Activated naive CD8-positive, alpha-beta T cell treated with anti-CD3 and anti-CD28 coated beads, Interleukin-2, amount 50 U/mL, for 24 hours (primary cell): ENCODE measurements at places on chromosomes 2 and 18.

GRCh38 chr18:9771977-9772660 is 64.0 kb downstream of the RAB31 start:
- no peak overlapping the region for H3K27ac ChIP-seq
- no peak for DNase-seq
- H3K4me3 ChIP-seq, result no peak overlapping the region
- no peaks in the 10 kb centered on the region for H3K36me3 ChIP-seq
- H3K4me1 ChIP-seq, result no peaks in the 10 kb centered on the region

DNA sequence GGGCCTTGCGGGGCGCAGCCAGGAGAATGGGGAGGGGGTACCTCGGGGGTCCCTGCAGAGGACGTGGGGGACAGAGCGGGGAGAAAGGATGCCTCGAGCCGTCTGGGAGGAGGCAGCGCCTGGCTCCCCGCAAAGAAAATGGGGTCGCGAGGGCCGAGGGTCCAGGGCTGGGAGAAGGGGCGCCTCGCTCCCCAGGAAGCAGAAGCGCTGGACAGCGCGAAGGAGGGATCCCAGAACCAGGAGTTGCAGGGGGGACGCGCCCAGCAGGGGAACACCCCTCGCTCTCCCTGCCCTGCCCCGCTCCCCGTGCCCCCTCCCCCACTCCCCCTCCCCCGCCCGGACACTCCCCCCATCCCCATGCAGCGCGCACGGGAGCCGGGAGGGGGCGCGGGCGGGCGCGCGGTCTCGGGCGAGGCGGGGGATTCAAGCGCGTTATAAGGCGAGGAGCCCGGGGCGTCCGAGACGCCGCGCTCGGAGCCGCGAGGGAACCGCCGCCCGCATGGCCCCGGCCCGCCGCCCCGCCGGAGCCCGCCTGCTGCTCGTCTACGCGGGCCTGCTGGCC is at the start of gene ERFE:
ERFE (plus strand) TSS at position 462 of the 562 bp plus-strand sequence; CDS start at position 500, 38 bp downstream.
- H3K4me1 ChIP-seq, result peaks cover 5% of the 10 kb centered on the region
- peak within 1 kb of the TSS; percentile 43 for H3K4me3 ChIP-seq
- peaks cover 20% of the 10 kb centered on the region for H3K27me3 ChIP-seq
- H3K36me3 ChIP-seq, result no peaks in the 10 kb centered on the region
- peak; percentile 70 for DNase-seq

DNA sequence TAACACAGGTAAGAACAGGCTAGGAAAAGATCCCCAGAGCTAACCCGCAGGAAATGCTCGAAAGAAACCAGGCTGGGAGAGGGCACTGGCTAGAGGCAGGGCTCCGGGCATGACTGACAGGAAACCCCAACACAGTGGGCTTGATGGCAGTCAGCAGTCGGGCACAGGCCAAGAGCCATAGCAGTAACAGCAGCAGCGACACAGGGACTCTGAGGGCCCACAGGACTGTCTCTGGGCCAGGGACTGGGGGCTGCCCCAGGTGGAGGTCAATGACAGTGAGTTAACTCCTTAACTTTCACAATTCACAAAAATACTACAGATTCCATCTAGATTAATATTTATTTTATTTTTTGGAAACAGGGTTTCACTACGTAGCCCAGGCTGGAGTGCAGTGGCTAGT is 37.3 kb upstream of the ASPRV1 start:
- no peak for DNase-seq
- H3K27ac ChIP-seq, result no peak overlapping the region
- H3K27me3 ChIP-seq, result no peaks in the 10 kb centered on the region

- H3K27me3 ChIP-seq, result no peaks in the 10 kb centered on the region
- no peak for DNase-seq
- peaks cover 54% of the 10 kb centered on the region for H3K4me1 ChIP-seq
- H3K4me3 ChIP-seq, result no peak overlapping the region
Measured at GRCh38 chr2:7539760-7540159, 622.5 kb downstream of the RNF144A start.

GRCh38 chr2:140270224-140270623 is 1490.0 kb upstream of the NXPH2 start:
- H3K4me3 ChIP-seq, result no peak overlapping the region
- no peaks in the 10 kb centered on the region for H3K36me3 ChIP-seq
- H3K27ac ChIP-seq, result no peak overlapping the region

- H3K27me3 ChIP-seq, result peaks cover under 1% of the 10 kb centered on the region
- H3K4me1 ChIP-seq, result no peaks in the 10 kb centered on the region
- peak; percentile 30 for DNase-seq
- H3K4me3 ChIP-seq, result no peak overlapping the region
Measured at GRCh38 chr2:84302513-84303412, 156.3 kb downstream of the SUCLG1 start.
